H54 (cell line): ENCODE measurements at places on chromosomes 7 and 10.
A peak's percentile ranks its signal among the peaks of the same experiment; 100 is the strongest.

DNA sequence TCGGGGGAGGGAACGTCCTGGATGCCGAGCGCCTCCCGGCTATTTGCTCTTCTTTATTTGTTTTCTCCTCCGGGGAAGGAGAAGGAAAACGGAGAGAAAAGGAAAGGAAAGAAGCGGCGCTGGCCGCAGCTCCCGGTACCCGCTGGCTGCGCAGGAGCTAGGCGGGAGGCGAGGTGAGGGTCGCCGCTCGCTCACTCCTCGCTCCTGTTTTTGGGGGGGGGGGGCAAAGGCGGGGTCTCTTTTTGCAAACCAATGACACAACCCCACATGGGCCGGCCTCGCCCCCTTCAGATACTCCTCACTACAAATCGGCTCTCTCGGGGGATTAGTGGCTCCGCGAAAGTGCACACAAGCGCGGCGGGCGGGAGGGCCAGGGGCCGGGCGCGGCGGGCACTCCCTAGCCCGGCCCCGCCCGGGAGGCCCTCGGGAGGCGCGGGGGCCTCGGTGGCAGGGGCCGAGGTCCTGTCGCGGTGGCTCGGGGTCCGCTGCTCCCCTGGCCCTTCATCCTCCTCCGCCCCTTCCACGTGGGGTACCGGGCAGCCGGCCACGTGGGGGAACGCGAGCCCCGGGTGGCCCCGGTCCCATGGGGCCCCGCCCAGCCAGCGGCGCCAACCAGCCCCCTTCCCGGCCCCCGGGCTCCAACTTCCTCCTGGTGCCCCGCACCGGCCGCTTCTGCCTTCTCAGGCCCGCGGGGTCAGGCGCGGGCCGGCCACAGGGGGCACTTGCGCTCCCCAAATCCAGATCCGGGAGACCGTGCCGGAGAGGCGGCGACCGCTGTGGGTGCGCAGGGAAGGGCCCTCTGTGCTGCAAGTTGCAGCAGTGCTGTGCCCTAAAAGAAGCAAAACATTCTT, 718 bp upstream of the CTBP2 start:
- peak; percentile 84 for DNase-seq

- no peak for DNase-seq
Measured at GRCh38 chr7:124713086-124713485, 52.5 kb downstream of the GPR37 start.

GRCh38 chr7:102859084-102859798, 53.6 kb upstream of the LRRC17 start:
- DNase-seq, result no peak

- DNase-seq, result no peak
Measured at GRCh38 chr7:22729180-22729825, 2.3 kb downstream of the IL6 start.

GRCh38 chr7:89837515-89837914, 316.8 kb upstream of the STEAP1 start:
- no peak for DNase-seq

DNA sequence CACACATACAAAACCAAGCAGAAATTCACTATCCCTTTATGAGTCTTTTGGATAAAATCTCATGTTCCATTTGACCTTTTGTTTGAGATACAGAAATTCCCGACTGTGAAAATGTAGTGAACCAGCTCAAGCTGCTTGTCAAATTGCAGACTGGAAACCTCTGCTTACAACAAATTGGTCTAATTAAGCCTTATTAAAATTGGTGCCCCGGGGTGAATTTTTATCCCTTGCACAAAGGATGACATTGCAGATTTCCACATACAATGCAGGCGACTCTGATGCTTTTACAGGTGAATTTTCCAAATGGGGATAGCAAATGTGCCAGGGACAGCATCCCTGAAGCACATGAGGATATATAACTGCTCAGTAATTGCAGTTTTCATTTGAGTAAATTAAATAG, 257.3 kb downstream of the BMPER start:
- no peak for DNase-seq

GRCh38 chr7:32158076-32158475, 87.9 kb upstream of the PDE1C start:
- no peak for DNase-seq

- DNase-seq, result no peak
Measured at GRCh38 chr10:17227367-17228090, 512 bp upstream of the VIM start.

GRCh38 chr7:131104596-131105293, 222.9 kb upstream of the MKLN1 start:
- DNase-seq, result no peak

DNA sequence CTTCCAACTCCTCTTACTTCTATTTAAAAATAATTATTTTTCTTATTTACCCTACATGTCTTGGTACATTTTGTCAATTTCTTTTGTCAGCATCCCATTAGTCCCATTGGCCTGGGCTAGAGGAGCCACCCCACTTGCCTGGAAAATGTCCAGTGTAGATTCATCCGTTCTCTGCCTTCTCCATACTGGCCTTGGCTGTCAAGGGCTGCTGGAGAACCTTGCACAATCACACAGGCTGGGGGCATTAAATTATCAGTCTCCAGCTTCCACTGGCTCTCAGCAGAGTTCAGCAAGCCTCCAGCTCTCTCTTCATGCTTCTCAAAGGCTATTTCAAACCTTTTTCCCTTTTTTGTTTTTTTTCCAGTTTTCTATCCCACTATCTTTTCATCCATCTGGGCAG, 13.8 kb upstream of the ZCCHC24 start:
- DNase-seq, result no peak

DNA sequence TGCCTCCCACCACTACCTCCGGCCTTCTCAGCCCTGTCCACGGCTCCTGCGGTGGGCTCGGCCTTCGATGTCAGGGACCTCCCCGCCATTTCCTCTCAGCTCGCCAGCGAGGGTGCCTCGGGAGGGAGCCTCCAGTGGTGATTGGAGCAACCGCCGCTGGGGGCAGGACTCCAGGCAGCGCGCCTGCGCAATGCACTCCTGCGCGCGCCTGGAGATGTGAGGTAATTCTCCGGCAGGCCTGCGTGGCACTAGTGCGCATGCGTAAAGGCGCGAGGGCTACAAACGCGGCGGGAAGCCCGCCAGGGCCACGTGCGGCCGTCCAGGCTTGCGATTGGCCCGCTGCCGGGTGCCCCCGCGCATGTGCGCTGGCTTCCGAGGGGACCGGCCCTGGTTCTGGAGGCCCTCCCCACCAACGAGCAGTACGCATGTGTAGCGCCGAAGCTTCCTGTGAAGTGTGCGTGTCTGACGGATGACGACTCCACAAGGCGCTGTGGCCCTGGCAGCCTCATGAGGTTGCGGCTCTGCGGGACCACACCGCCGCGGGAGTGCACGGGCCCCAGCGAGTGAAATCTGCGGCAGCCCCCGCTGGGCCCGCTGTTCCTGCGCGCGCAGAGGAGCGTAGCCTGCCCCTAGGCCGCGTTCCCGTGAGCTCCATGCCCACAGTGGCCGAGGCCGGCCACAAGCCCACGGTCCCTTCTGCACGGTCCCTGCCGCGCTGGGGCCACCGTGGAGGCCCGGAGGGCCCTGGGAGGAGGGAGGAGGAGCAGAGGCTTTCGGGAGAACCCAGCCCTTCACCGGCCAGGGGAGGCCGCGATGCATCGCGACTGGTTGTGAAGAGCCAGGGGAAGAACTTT, at the start of gene SYCE1:
Gene SYCE1 (minus strand): TSS at position 143 of the 854 bp plus-strand sequence. CDS start 54 bp downstream, at position 89.
- no peak for DNase-seq
